ENCODE measurements at places on chromosomes 6 and 20.

GRCh38 chr20:16599257-16599656, 26.0 kb upstream of the KIF16B start:
- no peak overlapping the region for H3K4me3 ChIP-seq
- no peaks in the 10 kb centered on the region for H3K36me3 ChIP-seq
- no peaks in the 10 kb centered on the region for H3K27me3 ChIP-seq
- no peak for DNase-seq

- no peaks in the 10 kb centered on the region for H3K36me3 ChIP-seq
- DNase-seq: no peak
- H3K4me1 ChIP-seq: peaks cover 13% of the 10 kb centered on the region
- H3K4me3 ChIP-seq: no peak overlapping the region
- peaks cover 20% of the 10 kb centered on the region for H3K27me3 ChIP-seq
- no peak overlapping the region for H3K27ac ChIP-seq
These were observed 16.6 kb downstream of the DSE start for GRCh38 chr6:116387374-116387773.

DNA sequence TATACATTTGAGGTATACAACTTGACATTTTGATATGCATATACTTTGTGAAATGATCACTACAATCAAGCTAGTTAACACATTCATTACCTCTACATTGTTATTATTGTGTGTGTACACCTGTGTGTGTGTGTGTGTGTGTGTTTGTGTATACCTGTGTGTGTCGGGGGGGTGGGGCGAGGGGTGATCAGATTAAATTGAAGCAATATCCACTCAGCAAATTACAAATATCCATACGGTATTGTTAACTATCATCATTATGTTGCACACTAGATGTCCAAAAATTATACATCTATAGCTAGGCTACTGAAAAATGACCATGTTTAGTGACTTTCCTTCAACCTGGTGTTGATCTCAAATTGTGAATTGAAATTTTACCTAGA, 1.8 kb downstream of the RHAG start:
- no peaks in the 10 kb centered on the region for H3K27me3 ChIP-seq
- peaks cover 2% of the 10 kb centered on the region for H3K36me3 ChIP-seq
- no peak overlapping the region for H3K4me3 ChIP-seq
- H3K27ac ChIP-seq: no peak overlapping the region

DNA sequence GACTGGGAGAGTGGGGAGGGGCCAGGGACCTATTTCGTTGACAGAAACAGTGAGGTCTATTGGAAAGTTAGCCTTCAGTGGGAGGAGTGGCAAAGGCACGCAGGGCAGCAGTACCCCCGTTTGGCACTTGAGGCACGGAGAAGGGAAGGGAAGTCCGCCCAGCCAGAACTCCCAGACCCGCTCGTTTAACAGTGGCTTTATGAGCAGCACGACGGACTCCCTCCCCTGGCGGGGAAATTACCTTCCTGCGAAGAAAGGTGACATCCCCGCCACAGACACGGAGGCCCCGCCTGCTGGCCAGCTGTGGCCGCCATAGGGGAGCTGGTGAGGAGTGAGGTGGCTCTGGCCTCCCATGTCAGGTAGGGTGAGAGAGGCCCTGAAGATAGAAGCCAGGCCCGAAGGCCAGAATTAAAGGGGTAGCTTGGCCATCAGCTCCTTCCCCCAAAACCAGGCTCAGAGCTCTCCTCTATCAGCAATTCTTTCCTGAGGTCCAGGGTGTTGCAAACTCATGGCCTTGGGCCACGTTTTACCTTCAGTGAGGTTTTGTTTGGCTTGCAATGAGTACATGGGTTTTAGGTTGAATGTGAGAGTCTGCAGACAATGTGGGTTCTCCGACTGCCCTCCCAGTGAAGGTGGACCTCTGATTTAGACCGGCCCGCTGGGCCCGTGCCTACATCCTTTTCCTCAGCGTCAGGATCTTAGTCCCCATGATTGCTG, 123.7 kb downstream of the MRPL14 start:
- DNase-seq: no peak
- peaks cover 64% of the 10 kb centered on the region for H3K27me3 ChIP-seq

DNA sequence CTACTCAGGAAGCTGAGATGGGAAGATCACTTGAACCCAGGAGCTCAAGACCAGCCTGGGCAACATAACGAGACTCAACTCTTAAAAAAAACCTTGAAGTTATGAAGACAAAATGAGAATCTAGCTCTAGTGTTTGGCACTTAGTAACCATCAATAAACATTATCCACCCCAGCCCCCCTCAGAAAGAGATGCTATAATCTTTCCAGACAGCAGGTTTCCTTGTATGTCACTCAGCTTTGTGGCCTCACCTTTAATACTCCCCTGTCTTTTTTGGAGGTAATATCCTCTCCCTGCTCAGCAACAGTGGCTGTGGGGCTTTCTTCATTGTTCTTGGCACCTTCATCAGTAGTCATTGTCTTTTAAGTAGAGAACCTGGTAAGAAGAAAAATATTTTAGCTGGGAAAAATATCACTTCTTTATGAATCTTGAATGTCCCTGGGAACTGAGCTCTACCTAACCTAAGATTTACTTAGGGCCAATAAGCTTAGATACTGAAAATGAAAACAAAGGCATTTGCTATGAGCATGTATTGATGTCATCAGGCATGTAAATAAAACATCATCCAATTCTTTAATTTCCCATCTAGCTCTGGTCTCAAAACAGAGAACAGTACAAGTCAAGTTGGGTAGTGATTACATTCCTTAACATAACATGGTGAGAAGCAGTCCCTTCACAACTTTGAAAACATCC, 46.1 kb downstream of the FKBP5 start:
- no peak for DNase-seq
- peaks cover 16% of the 10 kb centered on the region for H3K4me1 ChIP-seq
- H3K36me3 ChIP-seq: peaks cover 44% of the 10 kb centered on the region
- H3K27ac ChIP-seq: peak overlapping the region; percentile 2
- no peaks in the 10 kb centered on the region for H3K27me3 ChIP-seq
- no peak overlapping the region for H3K4me3 ChIP-seq

DNA sequence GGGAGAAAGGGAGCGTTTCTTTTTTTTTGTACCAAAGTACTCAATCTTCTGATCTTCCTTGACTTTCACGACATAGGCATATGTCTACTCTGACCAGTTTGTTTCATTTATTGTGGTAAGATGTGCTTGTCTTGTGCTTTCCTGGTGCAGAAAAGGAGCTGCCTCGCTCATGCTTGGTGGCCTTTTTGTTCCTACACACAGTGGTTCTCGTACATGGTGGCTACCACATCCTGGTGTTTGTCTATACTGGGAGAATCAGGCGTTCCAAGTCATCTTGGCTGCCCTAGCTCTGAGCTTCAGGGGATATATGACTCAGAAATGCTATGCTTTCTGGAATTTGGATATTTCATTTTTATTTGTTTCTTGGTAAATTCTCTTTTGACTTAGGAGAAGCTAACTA, 31.8 kb downstream of the MYB start:
- H3K4me1 ChIP-seq: peaks cover 13% of the 10 kb centered on the region
- H3K27me3 ChIP-seq: no peaks in the 10 kb centered on the region
- DNase-seq: no peak
- no peaks in the 10 kb centered on the region for H3K36me3 ChIP-seq
- no peak overlapping the region for H3K4me3 ChIP-seq

- H3K27ac ChIP-seq: no peak overlapping the region
- H3K4me3 ChIP-seq: no peak overlapping the region
- H3K4me1 ChIP-seq: no peaks in the 10 kb centered on the region
- H3K27me3 ChIP-seq: peaks cover 58% of the 10 kb centered on the region
- no peaks in the 10 kb centered on the region for H3K36me3 ChIP-seq
- no peak for DNase-seq
These were observed 98.1 kb downstream of the ZNF217 start for GRCh38 chr20:53495398-53496092.

- H3K27me3 ChIP-seq: no peaks in the 10 kb centered on the region
- H3K27ac ChIP-seq: no peak overlapping the region
- H3K4me1 ChIP-seq: no peaks in the 10 kb centered on the region
These were observed 467.5 kb downstream of the CDKAL1 start for GRCh38 chr6:21001736-21002135.

GRCh38 chr20:370151-370600, 10.4 kb upstream of the TRIB3 start:
- no peak overlapping the region for H3K4me3 ChIP-seq
- peaks cover 13% of the 10 kb centered on the region for H3K27me3 ChIP-seq
- no peaks in the 10 kb centered on the region for H3K36me3 ChIP-seq

- no peak for DNase-seq
- H3K27ac ChIP-seq: no peak overlapping the region
- H3K36me3 ChIP-seq: no peaks in the 10 kb centered on the region
- no peak overlapping the region for H3K4me3 ChIP-seq
- peaks cover 39% of the 10 kb centered on the region for H3K27me3 ChIP-seq
- H3K4me1 ChIP-seq: peaks cover 3% of the 10 kb centered on the region
These were observed 16.3 kb downstream of the ROS1 start for GRCh38 chr6:117409420-117409819.

GRCh38 chr6:111013144-111013915, 31.5 kb downstream of the RPF2 start:
- H3K27ac ChIP-seq: no peak overlapping the region
- H3K4me3 ChIP-seq: no peak overlapping the region
- peaks cover 5% of the 10 kb centered on the region for H3K4me1 ChIP-seq
- H3K27me3 ChIP-seq: no peaks in the 10 kb centered on the region

DNA sequence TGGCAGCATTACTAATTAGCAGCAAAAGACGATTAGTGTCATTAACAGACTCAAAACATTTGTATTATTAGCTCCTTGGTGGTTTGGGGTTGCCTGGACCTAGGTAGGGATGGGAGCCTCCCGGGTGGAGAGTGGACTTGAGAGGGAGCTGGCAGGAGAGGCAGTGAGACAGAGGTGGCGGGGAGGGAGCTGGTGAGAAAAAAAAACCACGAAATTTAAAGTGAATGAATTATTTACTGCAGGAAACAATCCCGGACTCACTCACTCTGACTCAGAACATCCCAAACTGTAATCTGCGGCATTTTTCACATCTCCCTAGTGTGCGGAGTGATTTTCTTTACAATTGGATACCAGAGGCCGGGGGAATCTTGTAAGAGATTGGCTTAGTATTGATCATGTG, 14.3 kb upstream of the CDH22 start:
- no peaks in the 10 kb centered on the region for H3K36me3 ChIP-seq
- H3K27me3 ChIP-seq: peaks cover 73% of the 10 kb centered on the region
- no peaks in the 10 kb centered on the region for H3K4me1 ChIP-seq

DNA sequence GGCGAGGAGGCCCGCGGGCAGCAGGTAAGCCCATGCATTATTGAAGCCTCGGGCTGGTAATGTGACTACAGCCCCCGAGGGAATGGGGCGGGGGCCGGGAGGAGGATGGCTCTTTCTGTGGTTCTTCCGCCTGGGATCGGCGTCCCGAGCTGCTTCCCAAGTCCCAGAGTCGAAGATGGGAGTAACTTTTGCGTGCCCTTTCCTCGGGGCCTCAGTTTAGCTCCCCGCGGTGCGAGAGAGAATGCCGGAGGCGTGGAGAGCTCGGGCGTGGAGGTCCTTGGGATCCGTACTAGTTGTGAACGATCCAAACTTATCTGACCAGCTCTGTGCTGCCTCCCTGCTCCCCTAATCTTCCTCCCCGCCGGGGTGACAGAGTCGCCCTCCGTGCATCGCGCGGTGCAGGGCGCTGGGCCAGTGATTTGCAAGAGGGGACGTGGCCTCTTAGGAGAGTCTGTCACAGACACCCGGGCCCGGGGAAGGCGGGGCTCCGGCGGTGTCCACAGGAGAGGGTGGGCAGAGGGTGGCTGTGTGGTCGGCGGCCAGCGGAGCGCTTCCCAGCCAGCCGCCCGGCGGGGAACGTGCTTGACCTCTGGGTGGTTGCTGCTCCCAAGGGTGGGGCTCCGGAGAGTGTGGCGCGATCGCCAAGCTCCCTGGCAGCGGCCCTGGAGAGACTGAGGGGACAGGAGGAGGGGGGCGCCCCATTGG, 815 bp downstream of the UTRN start:
- peak overlapping the region; percentile 99 for H3K4me3 ChIP-seq
- peak; percentile 38 for DNase-seq
- H3K36me3 ChIP-seq: peaks cover 7% of the 10 kb centered on the region
- H3K27me3 ChIP-seq: no peaks in the 10 kb centered on the region

DNA sequence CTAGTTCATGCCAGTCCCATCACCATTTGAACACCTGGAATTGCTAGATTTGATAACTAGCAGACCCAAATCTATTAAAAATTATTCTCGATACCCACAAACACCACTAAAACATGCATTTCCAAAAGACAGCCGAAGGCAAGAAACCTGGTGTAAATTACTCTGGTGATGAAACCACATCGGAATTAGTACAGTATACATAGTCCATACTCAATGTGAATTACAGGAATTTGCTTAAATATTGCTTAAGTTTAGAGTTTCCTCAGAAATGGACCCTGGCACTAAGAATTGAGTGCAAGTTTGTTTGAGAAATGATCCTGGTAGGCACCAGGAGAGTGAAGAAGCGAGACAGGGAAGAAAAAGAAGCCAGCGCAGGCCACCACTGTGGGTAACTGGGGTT, 13.7 kb downstream of the LY86 start:
- DNase-seq: no peak
- no peak overlapping the region for H3K4me3 ChIP-seq
- no peaks in the 10 kb centered on the region for H3K4me1 ChIP-seq
- no peaks in the 10 kb centered on the region for H3K36me3 ChIP-seq

- H3K4me3 ChIP-seq: no peak overlapping the region
- no peaks in the 10 kb centered on the region for H3K36me3 ChIP-seq
- H3K27ac ChIP-seq: no peak overlapping the region
- no peak for DNase-seq
- H3K27me3 ChIP-seq: peaks cover 7% of the 10 kb centered on the region
- no peaks in the 10 kb centered on the region for H3K4me1 ChIP-seq
These were observed 37.4 kb upstream of the TPD52L1 start for GRCh38 chr6:125116170-125116569.

- no peak overlapping the region for H3K4me3 ChIP-seq
- peaks cover 19% of the 10 kb centered on the region for H3K27me3 ChIP-seq
- no peak overlapping the region for H3K27ac ChIP-seq
These were observed 59.5 kb upstream of the ADGRG6 start for GRCh38 chr6:142242269-142242668.

GRCh38 chr6:168636147-168637004, 195.4 kb downstream of the SMOC2 start:
- no peak overlapping the region for H3K4me3 ChIP-seq
- no peaks in the 10 kb centered on the region for H3K4me1 ChIP-seq
- no peaks in the 10 kb centered on the region for H3K36me3 ChIP-seq
- no peak overlapping the region for H3K27ac ChIP-seq
- DNase-seq: no peak
- peaks cover 30% of the 10 kb centered on the region for H3K27me3 ChIP-seq

- no peak for DNase-seq
- no peaks in the 10 kb centered on the region for H3K4me1 ChIP-seq
- H3K27ac ChIP-seq: no peak overlapping the region
- no peak overlapping the region for H3K4me3 ChIP-seq
- no peaks in the 10 kb centered on the region for H3K27me3 ChIP-seq
- no peaks in the 10 kb centered on the region for H3K36me3 ChIP-seq
These were observed 63.9 kb downstream of the FAM83B start for GRCh38 chr6:54910431-54910884.

DNA sequence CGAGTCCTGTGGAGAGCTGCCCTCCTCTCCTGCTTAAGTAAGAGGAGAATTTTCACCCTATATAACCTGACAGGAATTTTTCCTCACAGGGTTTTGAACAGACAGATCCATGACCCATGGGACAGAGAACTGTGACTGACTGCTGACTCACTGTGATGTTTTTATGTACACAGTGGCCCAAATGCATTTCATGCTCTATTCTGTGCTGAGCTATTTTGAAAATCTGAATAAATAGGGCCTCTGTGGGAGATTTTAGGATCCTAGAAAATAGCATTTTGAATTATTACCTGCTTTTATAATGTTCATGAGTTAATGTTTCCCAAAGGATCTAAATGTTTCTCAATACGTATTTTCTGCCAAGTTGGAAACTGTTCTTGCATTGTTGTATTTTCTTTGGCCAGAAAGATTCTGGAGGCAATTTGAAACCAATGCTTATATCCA, 577.4 kb downstream of the HTR1B start:
- no peak overlapping the region for H3K27ac ChIP-seq
- H3K4me1 ChIP-seq: no peaks in the 10 kb centered on the region
- no peak overlapping the region for H3K4me3 ChIP-seq
- no peaks in the 10 kb centered on the region for H3K27me3 ChIP-seq
- no peaks in the 10 kb centered on the region for H3K36me3 ChIP-seq

All from effector memory CD8-positive, alpha-beta T cell (primary cell).